ENCODE measurements at places on chromosomes 6 and 20. TPM values are rescaled to one million over a fixed set of nuclear protein-coding genes. Genes with fewer than 3 reads are reported as not detected.
A peak's percentile ranks its signal among the peaks of the same experiment; 100 is the strongest.

GRCh38 chr6:53986165-53986720 is 125.0 kb upstream of the MLIP start:
- peak; percentile 71 for DNase-seq

DNA sequence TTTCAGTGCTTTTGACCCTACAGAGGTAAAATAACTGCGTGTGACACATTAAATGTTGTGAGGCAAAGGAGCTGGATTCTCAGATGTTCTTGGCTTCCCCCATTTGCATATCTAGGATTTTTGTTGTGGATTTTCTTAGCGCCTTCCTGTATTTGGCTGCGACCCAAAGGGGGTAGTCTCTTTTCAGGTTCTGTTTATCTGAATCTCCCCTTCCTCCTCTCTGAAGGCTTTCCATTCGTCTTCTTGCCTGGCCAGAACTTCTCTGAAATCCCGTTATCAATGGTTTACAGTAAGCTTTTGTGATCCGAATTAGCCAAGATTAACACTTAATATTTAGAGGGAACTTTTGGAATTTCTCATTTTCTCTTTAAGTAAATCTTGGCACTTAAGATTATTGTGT is 60.8 kb downstream of the ADGRB3 start:
- DNase-seq: no peak

ELOVL4 gene
- 1.4 TPM for polyA plus RNA-seq

- DNase-seq: peak; percentile 20
Measured at GRCh38 chr6:33008944-33009861, at the start of gene HLA-DOA. Gene HLA-DOA, minus strand, starts transcription at chr6:33009591.

MAVS gene
- 26.0 TPM for polyA plus RNA-seq

- no peak for DNase-seq
Measured at GRCh38 chr6:73107016-73107415, 118.3 kb downstream of the KHDC1L start.

BPIFB2 gene
- polyA plus RNA-seq: not detected

- DNase-seq: no peak
Measured at GRCh38 chr6:131917763-131918649, 33.2 kb downstream of the CCN2 start.

DNA sequence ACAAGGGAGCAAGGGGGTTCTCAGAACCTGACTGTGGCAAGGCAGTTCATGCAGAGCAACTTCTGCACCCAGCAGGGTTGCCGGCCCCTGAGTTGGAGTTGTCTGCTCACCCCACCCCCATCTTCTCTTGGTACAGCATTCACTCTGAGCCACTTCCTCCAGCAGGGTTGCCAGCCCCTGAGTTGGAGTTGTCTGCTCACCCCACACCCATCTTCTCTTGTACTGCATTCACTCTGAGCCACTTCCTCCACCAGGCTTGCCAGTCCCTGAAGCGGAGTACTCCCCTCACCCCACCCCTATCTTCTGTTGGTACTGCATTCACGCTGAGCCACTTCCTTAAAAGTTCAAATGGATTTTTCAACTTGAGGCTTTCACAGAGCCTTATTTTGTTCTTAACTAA is 79.7 kb upstream of the SYNDIG1 start:
- no peak for DNase-seq

CFB gene
- 1.7 TPM for polyA plus RNA-seq

DNA sequence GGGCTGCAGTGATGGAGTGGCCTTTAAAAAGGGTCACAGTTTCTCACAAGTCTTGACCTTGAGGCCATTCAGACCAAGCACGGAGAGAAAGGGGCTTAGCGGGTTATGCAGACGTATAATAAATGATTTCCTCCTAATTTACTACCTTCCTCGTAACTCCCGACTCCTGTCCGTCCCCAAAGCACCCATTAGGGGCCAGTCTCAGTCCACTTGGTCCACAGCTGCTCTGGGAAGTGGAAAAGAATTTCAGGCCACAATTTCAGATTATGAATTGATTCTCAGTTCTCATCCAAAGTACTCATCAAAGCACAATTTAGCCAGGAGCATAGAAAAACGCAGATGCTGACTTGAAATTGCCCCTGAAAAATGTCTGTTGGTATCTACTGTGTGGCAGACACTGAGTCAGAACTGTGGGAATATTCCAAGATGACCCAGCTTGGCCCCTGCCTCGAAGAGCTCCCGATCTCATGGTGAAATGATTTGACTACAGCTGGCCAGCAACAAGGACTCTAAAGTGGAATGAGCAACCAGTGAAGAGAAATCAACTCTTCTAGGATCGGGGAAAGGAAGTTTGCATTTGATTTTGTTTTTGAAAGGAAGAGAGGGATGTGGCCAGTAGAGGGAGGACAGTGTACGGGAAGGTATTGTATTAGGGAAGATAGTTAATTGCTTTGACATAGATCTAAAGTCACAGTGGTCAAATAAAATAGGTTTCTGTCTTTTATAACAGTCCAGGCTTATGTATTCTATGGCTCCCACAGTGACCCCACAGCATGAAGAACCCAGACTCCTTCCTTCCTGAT is 15.2 kb upstream of the STK35 start:
- DNase-seq: no peak

- peak; percentile 92 for DNase-seq
Measured at GRCh38 chr6:125749173-125749864, at the start of gene HEY2. Gene HEY2, plus strand, starts transcription at chr6:125749632. Its CDS starts 145 bp downstream, at chr6:125749777.

GRCh38 chr6:105258816-105259215 is 79.0 kb upstream of the POPDC3 start:
- no peak for DNase-seq

DNA sequence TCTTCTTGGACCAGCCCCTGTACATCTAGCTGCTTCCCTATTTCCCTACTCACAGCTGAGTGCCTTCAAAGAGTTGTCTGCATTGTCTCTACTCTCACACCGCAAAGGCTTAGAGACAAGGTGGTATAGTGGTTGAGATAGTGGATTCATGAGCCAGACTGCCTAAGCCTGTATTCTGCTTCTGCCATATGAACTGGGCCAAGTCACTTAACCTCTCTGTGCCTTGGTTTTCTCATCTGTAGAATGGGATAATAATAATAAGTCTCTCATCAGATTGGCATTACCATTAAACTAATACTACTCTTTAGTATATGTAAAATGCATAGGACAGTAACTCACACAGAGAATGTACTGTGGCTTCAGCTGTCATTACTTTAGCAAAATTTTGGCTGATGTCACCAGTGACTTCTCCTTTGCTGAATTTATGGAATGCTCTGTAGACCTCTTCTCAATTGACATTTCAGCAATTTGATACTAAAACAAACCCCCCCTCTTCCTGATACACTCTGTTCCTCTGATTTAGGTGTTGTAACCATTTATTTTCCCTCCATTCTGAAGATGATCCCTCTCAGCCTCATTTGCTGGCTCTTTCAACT is 156.1 kb downstream of the ADAT2 start:
- DNase-seq: no peak

SS18L1 gene
- 17.8 TPM for polyA plus RNA-seq

DNA sequence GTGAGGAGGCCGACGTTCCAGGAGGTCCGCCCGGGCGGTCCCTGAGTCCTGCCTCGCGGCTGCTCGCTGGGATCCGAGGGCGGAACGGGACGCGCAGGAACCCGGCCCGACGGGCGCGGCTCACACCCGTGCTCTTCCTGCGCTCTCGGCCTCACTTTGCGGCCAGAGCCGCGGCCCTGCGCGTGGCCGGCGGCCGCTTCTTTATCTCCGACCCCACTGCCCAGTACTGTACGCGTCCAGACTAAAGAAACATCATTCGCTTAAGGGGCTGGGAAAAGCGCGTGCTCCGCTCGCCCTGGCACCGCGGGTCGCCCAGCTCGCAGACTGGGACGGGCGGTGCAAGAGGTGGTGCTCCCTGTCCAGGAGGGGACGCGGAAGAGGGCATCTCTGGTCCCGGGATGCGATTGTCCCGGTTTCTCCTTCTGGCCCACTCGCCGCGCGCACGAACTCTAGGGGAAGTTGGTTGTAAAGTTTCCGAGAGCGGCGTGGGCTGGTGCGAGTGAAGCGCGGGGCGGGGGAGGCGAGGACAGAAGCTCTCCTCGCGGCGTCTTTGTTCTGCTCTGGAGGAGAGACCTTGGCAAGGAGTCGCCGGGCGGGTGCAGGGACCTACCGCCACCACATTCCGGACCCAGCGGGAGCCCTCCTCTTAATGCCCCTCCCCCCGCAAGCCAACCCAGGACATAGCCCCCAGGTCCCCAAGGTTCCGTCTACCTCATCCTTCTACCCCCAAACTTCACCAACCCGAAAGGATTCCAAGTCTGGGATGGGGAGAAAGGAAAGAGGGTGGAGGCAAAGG is 71.0 kb downstream of the SOX4 start:
- DNase-seq: peak; percentile 68

RBBP8NL gene
- polyA plus RNA-seq: not detected

DNA sequence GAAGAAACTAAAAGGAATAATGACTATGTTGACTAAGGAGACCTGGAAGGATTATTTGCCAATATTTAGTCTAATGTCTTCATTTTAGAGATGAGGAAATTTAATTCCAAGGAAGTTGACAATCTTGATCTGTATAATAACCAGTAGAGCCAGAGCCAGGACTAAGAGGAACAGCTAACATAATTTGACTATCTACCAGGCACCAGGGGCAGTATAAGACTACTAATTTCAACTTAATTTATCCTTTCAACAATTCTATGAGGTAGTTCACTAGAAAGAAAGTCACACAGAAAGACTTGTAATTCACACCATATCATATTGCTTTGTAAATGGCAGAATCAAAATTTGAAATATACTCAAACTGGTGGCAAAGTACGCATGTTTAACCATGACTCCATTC is 273.0 kb upstream of the STXBP5 start:
- no peak for DNase-seq

GINS1 gene
- polyA plus RNA-seq: 6.0 TPM

SPATA2 gene
- 6.3 TPM for polyA plus RNA-seq

DNA sequence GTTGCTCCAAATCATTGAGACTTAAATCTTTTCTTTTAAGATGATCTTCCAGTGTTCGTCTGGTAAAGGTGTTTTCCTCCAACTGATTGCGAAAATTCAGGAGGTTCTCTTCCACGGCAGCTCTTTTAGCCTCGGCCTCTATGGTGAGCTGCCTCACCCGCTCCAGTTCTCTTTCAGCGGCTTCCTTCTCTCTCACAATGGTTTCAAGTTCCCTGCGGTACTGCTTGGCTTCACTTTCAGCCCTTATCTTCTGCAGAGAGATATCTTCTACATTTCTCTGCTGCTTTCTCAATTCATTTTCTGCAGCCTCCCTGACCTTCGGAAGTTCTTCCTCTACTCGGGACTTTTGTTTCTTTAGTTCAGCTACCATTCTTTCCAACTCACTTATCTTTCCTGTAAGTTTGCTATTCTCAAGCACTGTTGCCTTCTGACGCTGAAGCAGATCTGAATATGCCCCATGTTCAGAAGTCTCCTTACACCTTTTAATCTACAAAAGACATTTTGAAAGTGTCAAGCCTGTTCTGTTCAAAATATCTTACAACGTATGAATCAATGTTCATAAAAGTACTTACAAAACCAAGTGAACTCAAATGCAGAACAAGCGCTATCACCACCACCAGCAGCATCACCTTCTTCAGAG is 22.3 kb downstream of the DST start:
- DNase-seq: no peak

DNA sequence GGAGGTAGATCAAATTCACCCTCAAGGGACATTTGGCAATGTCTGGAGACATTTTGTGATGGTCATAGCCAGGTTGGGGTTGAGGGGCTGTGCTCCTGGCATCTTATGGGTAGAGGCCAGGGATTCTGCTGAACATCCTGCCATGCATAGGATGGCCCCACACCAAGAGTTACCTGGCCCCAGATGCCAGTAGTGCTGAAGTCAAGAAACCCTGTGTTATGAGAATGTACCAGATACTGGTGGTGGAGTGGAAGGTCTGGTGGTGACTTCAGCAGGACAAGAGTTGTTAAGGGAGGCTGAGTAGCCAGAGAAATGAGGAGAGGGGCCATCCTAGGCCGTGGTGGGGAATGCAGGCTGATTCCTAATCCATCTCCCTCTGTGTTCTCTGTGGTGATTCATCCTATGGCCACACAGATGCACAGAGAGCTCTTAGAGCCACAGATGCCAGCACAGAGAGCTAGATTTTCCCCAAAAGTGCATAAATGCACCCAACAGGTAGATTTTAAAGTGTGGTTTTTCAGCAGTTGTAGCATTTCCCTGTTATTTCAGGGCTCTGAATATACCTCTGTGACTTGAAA is 43.6 kb downstream of the CDYL start:
- DNase-seq: no peak

GSTA5 gene
- not detected for polyA plus RNA-seq

Measured in hindlimb muscle (tissue), 1 donor.